Mesenchymal stem cell (in vitro differentiated cells and primary cell): ENCODE measurements at places on chromosomes 4 and X.

DNA sequence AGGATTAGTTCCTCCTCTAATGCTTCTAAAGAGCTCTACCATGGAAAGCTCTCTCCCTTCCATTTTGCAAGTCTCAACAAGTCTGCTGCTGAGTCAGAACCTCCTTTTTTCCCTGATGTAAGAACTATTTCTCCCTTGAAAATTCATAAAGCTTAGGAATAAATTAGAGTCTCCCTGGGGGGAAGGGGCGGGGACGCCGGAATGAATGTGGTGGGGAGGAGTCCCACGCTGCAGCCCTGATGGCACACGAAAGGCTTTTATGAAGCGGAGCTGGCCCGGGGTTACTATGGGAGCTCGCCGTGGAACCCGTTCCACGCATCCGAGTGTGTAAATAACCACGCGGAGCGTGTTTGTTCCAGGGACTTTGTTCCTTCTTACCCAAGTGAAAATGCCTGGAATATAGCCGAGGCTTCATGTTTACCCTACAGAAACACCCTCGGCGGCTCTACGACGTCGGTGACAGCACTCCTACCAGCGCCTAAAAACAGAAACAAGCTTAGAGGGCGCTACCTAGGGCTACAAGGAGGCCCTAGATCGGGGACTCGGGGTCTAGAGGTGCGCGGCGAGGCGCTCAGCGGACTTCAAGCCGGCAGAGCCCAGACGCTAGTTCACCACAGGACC is 923 bp upstream of the CPEB2 start:
- peak; percentile 94 for DNase-seq

DNA sequence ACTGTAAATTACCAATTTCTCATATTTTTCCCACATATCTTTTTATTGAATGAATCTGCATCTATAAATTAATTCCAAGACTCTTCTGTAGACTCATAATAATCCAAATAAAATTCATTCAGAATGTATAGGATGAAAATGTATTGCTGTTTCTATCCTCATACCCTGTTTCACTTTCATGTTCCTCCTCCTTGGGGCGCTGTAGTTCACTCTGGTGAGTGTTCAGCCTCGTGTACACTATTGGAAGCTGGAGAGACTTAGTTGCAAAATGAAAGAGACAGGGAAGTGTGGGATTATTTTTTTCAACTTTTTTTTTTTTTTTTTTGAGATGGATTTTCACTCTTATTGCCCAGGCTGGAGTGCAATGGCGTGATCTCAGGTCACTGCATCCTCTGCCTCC is 296.1 kb downstream of the TLL1 start:
- peak; percentile 37 for DNase-seq

- no peak for DNase-seq
Measured at GRCh38 chr4:37652747-37653527, 33.2 kb downstream of the RELL1 start.

- no peak for DNase-seq
Measured at GRCh38 chr4:25301471-25301870, 11.1 kb upstream of the ZCCHC4 start.
